ENCODE measurements at places on chromosomes 2 and 18.

GRCh38 chr2:138201286-138201685 lies 237.0 kb downstream of the HNMT start:
- no peak for DNase-seq

DNA sequence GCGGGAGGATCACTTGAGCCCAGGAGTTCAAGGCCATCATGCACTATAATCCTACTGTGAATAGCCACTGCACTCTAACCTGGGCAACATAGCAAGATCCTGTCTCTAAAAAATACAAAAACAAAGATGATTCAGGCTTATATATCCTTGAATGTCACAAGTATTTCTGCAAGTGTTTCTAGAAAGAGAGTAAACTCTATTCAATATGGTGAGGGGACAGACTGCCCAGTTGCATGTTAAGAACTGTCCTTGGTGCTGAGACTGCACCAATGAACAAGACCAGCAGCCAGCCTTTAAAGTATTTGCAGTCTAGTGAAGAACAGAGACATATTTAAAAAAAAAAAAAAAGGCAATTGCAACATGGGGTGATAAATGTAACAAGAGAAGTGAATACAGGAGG lies 16.4 kb downstream of the MAP3K19 start:
- DNase-seq: peak; percentile 72

DNA sequence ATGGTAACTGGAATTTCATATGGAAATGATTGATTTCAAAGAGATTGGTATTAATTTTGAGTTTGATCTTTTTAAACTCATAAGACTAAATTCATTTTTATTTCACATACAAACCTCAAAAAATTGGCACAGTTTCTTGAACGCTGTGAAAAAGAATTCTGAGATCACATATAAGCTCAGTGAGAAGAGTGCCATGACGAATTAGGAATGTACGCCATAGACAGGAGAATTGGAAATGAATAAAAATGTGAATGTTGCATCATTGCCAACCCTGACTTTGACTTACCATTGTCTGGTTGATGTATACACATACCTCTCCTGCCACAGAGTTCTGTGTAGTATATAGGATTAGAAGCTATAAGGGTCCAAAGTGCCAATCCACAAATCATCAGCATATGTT lies 290.4 kb upstream of the ZC3H15 start:
- no peak for DNase-seq

DNA sequence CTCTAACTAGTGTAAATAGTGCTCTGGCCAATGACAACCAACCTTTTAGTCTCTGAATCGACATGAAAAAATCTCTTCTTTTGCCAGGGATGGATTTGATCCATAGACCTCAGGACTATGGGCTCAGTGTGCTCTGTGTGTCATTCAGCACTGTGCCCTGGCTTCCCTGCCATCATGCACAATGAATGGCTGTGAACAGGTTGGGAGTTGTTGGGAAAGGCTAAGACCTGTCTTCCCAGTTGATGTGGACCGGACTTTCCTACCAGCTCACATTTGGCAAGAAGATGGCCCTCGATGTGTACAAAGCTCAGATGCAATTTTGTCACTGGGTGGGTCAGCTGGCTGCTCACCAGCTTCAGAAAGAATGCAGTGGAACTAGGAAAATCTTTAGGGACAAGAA lies 26.0 kb upstream of the ARHGAP25 start:
- DNase-seq: no peak

DNA sequence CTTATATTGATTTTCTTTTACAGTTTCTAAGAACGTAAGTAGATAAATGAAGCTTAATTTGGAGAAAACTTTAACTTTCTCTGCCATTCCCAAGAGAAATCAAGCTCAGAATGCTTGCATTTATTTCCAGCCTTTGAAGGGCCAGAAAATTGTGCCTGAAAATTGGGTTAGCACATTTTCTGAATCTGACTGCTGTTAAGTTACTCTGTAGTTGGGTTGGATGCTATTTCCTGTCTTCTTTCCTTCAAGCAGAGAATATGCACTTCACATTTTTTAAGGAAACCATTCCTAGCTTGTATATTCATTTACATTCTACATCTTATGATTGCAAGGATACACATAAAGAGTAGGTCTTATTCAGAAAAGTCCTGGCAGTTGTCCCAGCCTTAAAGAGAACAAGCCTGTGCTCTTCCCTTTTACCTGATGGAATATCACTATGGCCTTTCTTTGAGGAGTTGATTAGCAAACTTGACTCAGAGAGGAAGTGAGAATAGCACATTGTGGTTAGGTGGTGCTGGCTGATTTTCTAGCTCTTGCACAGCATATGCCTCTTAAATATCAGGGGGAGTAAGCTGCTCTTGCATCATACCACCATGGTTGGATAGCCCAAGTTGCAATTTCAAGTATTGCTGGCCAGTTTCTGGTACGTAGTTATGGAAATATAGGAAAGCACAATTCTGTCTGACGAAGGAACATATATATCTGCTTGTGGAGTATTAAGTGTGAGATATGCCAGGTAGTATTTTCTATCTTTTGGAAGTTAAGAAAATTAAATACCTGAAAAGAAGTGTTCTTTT lies 133.7 kb downstream of the COMMD1 start:
- DNase-seq: no peak
